ENCODE measurements at places on chromosomes 1 and 21. TPM values are rescaled to one million over a fixed set of nuclear protein-coding genes. Genes with fewer than 3 reads are reported as not detected.

- DNase-seq, result peak; percentile 1
Observed at GRCh38 chr1:164058198-164058597, 500.8 kb upstream of the PBX1 start.

DNA sequence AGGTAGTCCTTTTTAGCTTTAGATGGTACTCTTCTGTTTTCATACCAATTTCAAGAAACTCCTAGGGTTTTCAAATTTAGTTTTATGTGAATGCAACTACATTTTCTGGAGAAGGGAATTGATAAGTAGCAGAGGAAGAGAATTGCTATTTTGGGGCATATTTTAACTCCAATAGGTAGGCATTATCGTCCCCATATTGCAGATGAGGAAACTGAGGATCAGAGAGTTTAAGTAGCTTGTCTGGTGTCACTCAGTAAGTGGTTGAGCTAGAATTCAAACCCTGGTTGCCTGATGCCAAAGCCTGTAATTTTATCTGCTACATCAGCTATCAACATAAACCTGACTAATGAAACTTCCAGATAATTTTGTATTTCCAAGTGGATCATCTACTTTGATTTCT lies 1.9 kb downstream of the NFYC start:
- no peak for DNase-seq

DNA sequence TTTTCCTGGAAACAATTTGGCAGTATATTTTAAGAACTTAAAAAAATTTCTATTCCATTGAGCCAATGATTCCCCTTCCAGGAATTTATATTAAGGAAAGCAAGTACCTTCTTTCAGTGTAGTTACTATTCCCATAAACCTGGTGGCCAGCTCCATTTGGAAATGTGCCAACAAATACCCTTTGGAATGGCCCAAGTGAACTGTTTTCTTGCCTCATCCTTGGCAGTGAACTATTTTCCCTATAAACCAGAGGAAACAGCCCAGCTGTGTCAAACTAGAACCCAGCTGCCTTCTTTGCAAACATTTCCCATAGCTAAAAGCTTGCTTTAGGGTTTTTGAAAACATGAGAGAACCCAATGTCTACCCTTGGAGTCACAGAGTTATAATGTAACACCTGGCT lies 496.9 kb downstream of the NEGR1 start:
- DNase-seq, result peak; percentile 29

- no peak for DNase-seq
Observed at GRCh38 chr1:55423376-55423775, 208.2 kb upstream of the USP24 start.

- no peak for DNase-seq
Observed at GRCh38 chr1:47701741-47702515, 264.1 kb downstream of the FOXD2 start.

- no peak for DNase-seq
Observed at GRCh38 chr1:55673416-55673815, 458.3 kb upstream of the USP24 start.

DNA sequence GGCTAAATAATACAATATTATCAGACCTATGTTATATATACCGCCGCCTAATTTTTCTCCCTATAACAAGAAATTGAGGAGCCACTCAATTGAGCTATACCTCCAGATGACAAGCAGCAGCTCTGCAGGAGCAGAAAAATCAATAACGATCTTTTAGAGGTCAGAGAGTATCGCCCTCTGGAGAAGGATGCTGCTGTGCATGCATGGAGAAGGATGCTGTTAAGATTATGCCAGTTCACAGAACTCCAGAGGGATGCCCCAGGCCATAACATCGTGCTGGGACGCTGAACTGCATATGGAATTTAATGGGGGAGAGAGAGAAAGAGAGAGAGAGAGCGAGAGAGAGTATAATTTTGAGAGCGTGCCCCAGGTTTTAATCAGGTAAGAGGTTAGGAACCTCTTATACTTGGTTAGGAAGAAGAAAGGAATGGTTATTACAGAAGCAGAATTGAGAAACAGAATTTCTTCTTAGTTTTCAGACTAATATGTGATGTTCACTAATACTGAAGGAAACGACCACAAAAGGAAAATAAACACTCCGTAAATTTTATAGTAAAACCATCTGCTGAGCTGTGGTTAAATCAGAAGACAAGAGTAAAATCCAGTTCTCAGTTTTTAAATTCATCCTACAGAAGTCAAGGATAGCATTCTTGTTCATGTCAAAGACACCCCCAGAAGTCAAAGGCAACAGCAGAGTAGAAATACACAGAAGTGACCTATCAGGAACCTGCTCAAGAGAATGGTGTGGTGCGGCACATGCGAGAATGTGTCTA lies 111.1 kb downstream of the SMYD2 start:
- DNase-seq, result no peak

DNA sequence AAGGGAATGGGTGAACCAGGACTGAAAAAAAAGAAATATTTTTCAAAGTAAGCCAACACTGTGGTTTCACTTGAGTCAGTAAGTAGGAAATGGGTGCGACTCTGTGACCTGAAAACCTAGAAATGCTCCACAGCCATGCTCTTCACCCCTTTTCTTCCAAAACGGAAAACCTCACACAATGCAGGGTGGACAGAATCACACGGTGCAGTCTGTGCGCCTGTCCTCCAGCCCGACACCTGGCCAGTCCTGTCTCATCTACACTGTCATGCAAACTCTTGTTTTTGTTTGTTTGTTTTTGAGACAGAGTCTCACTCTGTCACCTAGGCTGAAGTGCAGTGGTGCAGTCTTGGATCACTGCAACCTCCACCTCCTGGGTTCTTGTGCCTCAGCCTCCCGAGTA lies 53.3 kb downstream of the B3GALT5 start:
- no peak for DNase-seq

- DNase-seq, result peak; percentile 90
Observed at GRCh38 chr1:45769261-45769932, 18.9 kb upstream of the IPP start.

DNA sequence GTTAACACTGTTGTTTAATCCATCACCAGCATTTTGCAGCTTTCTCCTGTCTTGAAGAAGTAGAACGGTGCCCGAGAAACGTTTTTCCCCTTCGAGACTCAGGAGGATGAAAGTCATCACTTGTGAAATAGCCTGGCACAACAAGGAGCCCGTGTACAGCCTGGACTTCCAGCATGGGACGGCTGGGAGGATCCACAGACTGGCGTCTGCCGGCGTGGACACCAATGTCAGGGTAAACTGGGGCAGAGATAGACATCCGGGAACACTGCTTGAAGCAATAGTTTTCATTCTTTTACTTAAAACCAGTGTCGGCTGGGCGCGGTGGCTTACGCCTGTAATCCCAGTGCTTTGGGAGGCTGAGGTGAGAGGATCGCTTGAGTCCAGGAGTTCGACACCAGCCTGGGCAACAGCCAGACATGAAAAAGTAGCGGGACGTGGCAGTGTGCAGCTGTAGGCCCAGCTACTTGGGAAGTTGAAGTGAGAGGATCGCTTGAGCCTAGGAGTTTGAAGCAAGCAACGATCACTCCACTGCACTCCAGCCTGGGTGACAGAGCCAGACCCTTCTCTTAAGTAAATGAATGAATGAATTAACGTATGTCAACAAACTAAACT lies 945 bp downstream of the CHAF1B start:
- DNase-seq, result peak; percentile 21

DNA sequence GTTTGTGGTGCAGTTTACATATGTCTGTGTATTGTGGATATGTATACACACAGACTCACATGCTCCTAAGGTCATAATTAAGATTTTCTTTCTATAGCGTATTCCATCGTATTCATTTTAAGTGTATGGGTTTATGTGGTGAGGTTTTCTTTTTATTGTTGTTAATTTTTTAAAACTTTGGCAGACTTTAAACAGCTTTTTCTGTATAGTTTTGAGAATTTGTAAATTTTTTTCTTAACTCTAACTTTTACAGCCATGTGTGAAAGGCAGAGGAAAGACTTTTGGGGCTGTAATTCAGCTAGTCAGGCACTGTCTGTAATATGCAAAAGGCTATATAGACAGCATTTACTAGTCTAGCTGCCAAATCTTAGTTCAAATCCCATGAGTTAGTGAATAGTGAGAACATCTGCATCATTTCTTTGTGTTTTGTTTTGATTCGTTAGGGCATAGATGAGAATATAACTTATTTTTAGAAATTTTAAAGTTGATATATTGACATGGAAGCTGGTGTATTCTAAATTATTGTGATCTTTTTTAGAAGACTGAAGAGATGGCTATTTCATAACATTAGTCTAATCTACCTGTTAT lies 2.3 kb downstream of the MAGI3 start:
- DNase-seq, result peak; percentile 17

DNA sequence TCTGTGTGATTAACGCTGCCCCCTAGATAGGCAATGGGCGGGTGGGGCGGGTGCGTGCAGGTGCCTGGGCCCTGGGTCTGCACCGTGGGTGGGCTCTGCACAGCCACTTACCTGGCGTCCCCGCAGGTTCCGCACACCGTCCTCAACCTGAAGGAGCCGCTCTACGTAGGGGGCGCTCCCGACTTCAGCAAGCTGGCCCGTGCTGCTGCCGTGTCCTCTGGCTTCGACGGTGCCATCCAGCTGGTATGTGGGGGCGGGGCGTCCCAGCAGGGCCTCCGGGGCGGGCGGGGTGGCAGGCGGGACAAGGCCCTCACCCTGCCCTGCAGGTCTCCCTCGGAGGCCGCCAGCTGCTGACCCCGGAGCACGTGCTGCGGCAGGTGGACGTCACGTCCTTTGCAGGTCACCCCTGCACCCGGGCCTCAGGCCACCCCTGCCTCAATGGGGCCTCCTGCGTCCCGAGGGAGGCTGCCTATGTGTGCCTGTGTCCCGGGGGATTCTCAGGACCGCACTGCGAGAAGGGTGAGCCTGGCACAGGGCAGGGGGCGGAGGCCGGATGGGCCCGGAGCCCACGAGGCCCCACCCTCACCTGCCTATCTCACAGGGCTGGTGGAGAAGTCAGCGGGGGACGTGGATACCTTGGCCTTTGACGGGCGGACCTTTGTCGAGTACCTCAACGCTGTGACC lies 22.8 kb downstream of the RNF223 start:
- DNase-seq, result no peak

DNA sequence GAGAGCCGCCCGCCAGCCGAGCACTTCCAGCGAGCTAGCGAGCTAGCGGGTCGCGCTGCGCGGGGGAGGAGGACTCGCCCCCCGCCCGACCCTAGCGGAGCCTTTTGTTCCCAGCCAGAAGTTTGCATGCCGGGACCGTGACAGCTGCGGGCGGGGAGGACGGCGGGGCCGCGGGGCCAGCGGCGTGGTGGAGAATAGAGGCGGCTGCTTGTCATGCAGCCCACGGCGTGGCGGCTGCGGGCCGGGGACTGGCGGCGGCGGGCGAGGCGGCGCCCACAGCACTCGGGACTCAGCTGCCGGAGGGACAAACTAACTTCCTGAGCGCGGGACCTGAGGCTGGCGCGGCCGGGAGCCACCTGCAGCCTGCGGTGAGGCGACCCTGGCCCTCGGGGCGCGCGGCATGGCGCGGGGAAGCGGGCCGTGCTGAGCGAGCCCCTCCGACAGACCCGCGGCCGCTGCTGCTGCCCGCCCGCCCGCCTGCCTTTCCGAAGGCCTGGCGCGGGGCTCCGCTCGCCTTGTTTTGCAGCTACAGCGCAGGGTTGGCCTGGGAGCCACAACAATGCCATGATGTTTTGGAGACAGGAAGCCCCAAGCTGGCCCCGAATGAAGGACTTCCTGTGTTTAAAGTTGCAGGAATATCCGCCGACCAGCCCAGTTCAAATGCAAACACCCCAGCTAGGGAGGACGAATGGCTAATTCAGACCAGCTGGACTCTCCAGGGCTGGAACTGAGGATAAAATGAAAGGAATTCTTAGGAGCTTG lies 82.2 kb upstream of the BMP8A start:
- DNase-seq, result peak; percentile 82

GRCh38 chr1:41432481-41433280 lies 51.8 kb downstream of the EDN2 start:
- DNase-seq, result peak; percentile 93

GRCh38 chr1:111481387-111482221 lies 7.8 kb downstream of the C1orf162 start:
- DNase-seq, result peak; percentile 69

- DNase-seq, result no peak
Observed at GRCh38 chr1:232876506-232877364, 71.5 kb downstream of the MAP10 start.

DNA sequence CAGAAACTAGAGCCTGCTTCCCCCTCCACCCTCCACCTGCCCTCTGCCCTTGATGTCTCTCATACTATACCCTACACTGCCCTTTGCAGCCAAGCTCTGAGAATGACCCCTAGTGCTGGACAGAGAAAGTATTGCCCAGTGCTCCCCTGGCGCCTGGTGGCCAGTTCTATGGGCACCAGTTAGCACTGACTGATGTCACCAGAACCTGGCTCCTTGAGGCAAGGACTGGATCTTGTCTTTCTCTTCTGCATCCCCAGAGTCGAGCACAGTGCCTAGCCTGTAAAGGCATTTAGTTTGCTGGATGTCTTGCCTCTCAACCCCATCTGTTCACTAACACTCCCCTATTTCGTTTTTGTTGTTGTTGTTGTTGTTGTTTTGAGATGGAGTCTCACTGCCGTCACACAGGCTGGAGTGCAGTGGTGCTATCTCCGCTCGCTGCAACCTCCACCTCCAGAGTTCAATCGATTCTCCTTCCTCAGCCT lies 5.9 kb downstream of the PHLDA3 start:
- DNase-seq, result no peak

DNA sequence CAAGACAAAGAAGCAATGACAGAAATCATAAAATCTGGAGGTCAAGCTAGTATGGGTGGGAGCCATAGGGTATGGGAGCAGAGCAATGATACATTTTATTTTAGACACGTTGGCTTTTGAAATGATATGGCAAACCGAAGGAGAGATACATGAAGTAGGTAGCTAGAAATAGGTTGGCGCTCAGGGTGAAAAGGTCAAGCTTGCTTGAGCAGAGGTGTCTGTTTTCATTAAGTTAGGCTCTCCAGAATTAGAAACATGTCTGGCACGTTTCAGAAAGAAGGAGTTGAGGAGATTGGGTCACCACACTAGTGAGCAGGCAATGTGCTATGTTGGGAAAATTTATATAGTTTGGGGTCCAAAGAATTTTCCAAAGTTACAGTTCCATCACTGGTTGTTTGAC lies 151.4 kb downstream of the AMY1C start:
- DNase-seq, result no peak

DNA sequence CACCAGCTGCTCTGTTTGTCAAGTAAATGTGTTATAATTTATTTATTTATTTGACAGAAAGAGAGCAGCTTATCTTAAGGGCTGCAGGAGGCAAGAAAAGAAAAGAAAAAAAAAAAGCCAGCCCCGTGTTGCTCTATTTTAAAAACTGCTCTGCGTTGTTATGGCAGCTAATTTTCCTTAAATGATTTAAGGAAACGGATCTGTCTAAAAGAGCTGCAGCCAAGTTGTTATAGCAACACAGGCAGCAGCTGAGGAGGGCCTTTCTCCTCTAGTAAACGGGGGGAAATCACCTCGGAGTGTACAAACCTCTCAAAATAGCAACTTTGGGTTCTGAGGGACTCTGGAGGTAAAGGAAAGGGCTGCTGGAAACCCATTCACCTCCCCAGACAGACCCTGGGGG lies 149.2 kb downstream of the BEND5 start:
- no peak for DNase-seq

IGSF9 gene
- not detected for total RNA-seq

RNU1-4 gene
- total RNA-seq, result under 0.01 TPM

REN gene
- not detected for total RNA-seq

LY9 gene
- 0.25 TPM for total RNA-seq

NFASC gene
- total RNA-seq, result 25.9 TPM

OR2T35 gene
- total RNA-seq, result not detected

AMY2A gene
- total RNA-seq, result not detected

GUK1 gene
- total RNA-seq, result 217 TPM

URB2 gene
- total RNA-seq, result 9.6 TPM
